AG09319 (cell line): ENCODE measurements at places on chromosomes 11 and 22.

DNA sequence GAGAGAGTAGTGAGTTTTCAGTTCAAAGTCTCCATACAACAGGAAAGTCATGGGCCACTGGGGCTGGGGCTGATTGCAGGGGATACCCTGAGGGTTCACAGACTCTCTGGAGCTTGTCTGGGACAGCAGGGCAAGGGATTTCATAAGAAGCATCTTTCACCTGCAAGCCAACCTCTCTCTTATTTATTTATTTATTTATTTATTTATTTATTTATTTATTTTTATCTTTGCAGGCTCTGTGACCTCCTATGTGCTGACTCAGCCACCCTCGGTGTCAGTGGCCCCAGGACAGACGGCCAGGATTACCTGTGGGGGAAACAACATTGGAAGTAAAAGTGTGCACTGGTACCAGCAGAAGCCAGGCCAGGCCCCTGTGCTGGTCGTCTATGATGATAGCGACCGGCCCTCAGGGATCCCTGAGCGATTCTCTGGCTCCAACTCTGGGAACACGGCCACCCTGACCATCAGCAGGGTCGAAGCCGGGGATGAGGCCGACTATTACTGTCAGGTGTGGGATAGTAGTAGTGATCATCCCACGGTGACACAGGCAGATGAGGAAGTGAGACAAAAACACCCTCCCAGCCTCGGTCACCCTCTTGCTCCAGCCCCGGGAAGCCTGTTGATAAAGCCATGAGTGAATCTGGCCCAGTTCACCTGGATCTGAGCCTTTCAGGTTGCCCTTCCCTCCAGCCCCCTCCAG is 68.4 kb downstream of the GGTLC2 start:
- no peak for DNase-seq

- no peak for DNase-seq
These were observed 1.4 kb downstream of the PRR14L start for GRCh38 chr22:31748490-31748889.

DNA sequence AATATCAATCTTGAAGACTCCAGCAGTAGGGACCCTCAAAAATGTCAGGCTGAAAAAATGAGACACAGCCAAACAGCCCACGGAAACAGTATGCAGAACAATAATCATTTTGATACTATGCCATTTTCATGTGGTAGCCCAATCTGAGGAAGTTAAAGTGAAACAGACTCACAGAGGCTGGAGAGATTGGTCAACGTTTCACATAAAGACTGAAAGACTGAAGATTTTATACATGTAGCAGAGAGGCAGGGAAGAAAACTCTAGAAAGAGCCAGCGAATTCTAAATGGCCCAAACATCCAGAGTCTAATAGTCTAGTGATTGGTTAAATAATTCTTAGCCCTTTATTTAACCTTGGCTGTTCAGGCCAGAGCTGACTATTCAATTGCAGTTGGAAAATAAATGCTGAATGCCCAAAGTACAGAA is 49.4 kb downstream of the MAML2 start:
- DNase-seq = no peak

DNA sequence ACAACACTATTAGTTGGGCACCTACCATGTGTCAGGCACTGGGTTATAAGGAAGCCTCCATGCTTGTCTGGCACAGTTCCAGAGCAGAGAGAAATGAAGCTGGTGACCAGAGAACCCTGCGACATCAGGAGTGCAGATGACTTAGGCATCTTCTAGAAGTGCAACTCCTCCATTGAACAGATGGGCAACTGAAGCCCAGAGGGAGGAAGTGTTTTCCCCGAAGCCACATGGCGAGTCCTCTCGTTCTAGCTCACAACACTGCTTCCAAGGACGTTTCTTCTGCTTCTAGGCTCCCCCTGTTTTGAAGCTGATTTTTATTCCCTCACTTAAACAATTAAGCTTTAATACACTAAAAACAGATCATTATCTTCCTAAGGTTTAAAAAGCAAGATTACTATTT is 109.8 kb upstream of the SYT13 start:
- no peak for DNase-seq

GRCh38 chr22:30048681-30049080 is 31.6 kb upstream of the HORMAD2 start:
- no peak for DNase-seq

DNA sequence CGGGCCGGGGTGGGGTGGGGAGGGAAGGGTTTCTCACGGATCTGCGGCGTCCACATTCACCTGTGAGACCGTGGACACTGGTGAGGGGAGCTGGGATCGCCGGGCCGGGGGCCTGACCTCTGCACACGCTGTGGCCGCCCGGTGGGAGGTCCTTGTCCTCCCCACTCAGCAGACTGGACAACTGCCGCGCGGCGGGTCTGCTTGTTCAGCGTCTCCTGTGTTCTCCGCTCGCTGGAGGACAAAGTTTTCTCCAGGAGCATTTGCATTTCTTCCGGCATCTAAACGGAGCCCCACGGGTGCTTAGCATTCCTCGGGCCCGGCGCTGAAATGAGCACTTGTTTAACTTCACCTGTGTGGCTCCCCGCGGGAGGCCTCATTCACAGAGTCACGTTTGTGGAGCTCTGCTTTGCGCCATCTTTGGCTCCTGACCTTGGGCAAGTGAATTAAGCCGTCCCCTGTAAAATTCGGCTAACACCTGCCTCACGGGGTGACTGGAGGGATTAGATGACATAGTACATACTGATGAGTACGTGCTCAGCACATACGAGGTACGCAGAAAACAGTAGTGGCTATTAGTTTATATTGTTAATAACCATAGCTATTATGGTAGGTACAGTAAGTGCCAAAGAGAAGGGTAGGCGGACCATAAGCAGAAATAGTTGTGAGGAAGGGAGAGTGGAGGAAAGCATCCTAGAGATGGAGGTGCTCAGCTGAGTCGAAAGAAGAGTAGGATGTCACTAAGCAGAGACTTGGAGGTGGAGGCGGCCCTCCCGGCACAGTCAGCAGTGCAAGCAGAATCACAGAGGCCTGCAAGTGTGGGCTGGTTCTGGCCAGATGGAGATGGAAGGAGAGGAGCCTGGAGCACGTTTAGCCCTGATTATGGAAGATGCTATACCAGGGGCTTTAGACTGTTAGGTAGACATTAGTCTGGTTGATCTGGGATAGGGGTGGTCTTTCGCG is 885 bp downstream of the TRMU start:
- no peak for DNase-seq

DNA sequence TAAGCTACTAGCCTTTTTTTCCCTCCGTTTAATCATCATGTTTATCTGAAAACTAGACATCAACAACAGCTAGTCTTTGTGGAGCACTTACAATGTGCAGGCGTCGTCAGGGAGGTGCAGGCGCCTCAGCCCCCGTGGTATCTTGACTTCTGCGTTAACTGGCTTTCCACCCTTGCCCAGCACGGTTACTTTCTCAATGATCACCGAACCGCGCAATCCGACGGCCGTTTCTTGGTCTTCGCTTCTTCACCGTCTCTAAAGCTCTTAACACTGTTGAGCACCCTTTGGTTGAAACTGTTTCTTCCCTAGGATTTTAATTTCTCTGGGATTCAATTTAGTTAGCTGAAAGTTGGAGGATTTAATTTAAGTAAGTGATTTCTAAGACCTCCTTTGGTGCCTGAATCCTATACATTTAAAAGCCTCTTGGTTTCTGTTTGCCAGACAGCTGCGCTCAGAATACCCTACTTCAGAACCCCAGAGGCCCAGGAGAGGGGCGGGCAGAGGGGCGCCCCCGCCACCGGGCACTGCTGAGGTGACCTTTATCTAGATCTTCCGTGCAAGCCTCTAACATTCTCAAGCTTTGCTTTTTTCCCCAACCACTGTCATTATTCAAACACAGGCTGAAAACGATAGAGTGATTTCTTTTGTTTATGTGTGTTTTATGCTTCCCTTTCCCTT is 18.0 kb upstream of the TMEM218 start:
- no peak for DNase-seq

- DNase-seq = no peak
These were observed 24.4 kb upstream of the PSMA1 start for GRCh38 chr11:14544611-14545010.

DNA sequence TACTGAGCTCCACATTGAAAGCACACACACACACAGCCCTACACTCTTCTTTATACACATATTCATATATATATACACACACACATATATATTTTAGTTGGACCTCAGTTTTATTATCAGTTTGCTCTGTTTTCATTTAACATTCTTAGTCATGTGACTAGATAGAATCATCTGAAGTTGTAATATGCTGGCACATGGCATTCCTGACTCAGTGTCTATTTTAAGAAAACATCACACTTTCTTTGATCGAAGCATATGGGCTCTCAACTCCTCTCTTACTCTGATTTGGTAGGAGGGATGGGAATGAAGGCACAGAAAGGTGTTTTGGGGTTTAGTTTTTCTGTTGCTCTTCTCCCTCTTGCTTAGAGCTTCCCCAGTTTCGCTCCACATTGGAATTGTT is 24.8 kb downstream of the AMOTL1 start:
- DNase-seq = no peak

DNA sequence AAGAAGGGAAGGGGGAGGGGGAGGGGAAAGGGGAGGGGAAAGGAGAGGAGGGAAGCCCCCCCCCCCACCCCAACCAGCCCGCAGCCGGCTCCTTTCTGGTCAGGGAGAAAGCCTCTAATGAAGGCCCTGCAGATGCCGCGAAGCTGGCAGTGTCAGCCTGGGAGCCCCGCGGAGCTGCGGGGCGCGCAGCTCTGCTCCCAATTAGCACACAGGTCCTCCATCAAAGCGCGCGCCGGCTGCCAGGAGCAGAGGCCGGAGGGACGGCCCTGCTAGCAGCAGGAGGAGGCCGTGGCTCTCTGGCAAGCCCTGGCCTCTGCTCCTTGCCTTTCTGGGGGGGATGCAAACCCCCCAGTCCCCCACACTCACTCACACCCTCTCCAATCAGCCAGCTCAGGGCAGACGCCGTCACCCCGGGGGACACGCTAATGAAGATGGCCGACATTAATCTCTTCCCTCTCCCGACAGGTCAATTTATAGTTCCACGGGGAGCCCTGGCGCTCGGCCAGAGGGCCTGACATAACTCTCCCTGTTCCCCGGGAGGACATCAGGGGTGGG is 70.5 kb upstream of the TCF20 start:
- DNase-seq = no peak

DNA sequence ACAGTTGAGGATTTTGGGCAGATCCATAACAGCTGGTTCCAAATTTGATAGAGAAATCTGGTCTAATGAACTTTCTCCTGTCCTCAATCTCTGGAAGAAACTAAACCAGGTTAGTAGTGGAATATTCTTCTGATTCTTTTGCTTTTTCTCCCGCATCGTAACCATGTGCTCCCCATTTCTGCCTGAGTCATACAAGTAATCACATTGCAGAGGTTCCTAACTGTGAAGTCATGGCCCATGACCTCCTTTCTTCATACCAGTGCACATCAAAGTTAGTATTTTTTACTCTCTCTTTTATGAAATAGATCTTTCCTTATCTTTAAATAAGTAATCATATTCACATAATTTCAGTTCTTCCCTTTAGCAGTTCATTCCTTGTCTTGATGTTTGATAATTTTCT is 249.0 kb downstream of the DYNC2H1 start:
- DNase-seq = no peak

- no peak for DNase-seq
These were observed 32.4 kb upstream of the SORL1-AS1 start for GRCh38 chr11:121485216-121485615.

GRCh38 chr11:128318856-128319474 is 268.4 kb downstream of the ETS1 start:
- DNase-seq = no peak

GRCh38 chr11:86637988-86638387 is 34.4 kb downstream of the ME3 start:
- DNase-seq = no peak

DNA sequence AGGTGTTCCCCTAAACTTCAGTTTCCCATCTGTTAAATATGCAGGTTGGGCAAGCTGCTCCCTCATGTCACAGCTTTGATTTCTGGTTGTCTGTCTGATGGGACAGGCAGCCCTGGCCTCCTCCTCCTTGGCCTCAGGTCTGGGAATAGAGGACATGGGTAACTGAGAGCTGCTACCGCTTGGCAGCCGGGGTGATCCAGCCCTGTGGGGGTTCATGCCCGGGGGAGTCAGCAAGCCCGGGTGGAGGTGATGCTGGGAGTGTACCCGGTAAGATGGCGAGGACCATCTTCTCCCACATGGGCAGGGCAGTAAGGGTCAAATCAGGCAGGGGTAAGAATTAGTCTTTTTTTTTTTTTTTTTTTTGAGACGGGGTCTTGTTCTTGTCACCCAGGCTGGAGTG is 845.0 kb downstream of the TBC1D22A start:
- no peak for DNase-seq

- no peak for DNase-seq
These were observed 63.3 kb upstream of the BMAL1 start for GRCh38 chr11:13214276-13214675.

- DNase-seq = no peak
These were observed 471.0 kb downstream of the INSC start for GRCh38 chr11:15585602-15586331.
